ENCODE measurements at places on chromosomes 16 and 17. TPM values are rescaled to one million over a fixed set of nuclear protein-coding genes. Genes with fewer than 3 reads are reported as not detected.
A peak's percentile ranks its signal among the peaks of the same experiment; 100 is the strongest.

Gene CCL8
- not detected for total RNA-seq

Gene CPNE7
- total RNA-seq = 23.4 TPM

Gene PRSS36
- total RNA-seq = 0.72 TPM

Gene ARHGDIG
- total RNA-seq = 5.9 TPM

Gene FSCN2
- 1.0 TPM for total RNA-seq

Gene ARL5C
- total RNA-seq = not detected

GRCh38 chr16:12245921-12246720 is 269.6 kb downstream of the SNX29 start:
- no peak overlapping the region for H3K27ac ChIP-seq
- H3K27me3 ChIP-seq = no peaks in the 10 kb centered on the region

- no peak overlapping the region for H3K27ac ChIP-seq
- H3K27me3 ChIP-seq = no peaks in the 10 kb centered on the region
- no peaks in the 10 kb centered on the region for H3K4me1 ChIP-seq
- H3K36me3 ChIP-seq = no peaks in the 10 kb centered on the region
These were observed 403.4 kb downstream of the GRIN2A start for GRCh38 chr16:9778849-9779248.

DNA sequence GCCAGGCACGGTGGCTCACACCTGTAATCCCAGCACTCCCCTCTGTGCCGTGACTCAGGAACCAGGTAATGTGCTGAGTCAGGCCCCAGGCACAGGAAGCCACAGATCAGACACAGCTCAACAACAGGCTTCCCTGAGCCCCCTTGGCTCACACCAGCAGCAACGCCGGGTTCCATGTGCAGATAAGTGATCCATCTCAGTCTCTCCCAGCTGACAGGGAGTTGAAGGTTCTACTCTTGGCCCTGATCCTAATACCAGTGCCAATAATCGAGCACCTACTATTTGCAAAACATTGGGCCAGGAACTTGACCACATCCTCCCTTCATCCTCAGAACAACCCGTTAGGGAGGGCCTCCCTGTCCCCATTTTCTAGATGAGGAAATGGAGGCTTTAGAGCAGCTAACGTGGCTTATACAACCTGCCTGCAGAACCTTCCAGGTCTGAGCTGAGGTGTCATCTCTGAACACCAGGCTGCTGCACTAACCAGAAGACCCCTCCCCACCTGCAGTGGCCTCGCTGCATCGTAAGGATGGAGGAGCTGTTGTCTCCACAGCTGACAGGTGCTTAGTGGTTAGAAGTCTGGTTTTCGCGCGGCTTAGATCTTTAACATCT is 64.8 kb upstream of the AMZ2 start:
- peak; percentile 84 for DNase-seq
- H3K4me1 ChIP-seq = no peaks in the 10 kb centered on the region
- H3K4me3 ChIP-seq = no peak overlapping the region

DNA sequence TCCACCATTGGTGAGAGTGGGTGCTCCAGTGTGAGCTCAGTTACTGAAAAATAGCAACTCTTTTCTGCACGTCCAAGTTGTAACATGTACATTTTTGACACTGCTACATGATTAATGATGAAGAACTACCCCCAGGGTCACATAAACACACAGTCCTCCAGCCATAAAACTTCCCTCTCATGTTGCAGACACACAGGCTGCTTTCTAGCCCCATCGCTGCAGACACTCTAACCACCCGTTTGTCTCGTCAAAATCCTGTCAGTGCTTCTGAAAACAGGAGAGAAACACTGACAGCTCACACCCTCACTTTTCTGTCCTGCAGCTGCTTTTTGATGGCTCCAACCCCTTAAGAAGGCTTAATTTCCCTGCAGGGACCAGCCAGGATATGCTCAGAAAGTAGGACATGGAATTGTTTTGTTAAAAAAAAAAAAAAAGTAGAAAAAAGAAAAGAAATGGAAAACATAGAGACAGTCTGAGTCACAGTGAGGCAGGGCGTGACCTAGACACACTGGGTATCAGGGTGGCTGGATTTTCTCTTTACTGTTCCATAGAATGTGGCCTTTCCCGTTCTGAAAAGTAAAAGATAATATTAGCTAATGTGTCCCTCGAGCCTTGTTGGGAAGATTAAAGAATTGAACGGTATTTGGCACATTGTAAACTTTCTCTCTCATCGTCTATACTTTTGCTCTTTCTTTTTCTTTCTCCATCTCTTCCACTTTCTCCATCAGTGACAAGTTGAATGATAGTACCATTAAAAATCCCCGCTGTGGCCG is 20.7 kb upstream of the CCL5 start:
- DNase-seq = no peak
- H3K4me3 ChIP-seq = no peak overlapping the region
- no peaks in the 10 kb centered on the region for H3K36me3 ChIP-seq
- no peaks in the 10 kb centered on the region for H3K4me1 ChIP-seq
- no peak overlapping the region for H3K27ac ChIP-seq

DNA sequence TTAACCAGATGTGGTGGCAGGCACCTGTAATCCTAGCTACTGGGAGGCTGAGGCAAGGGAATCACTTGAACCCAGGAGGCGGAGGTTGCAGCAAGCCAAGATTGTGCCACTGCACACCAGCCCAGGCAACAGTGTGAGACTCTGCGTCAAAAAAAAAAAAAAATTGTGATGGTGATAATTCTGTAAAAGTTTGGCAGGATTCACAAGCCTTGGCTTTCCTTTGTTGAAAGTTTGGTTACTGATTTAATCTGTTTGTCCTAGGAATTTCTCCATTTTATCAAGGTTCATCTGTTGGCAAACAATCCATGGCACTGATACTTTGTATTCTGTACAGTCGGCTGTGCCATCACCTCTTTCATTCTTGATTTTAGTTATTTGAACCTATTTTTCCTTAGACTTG is 15.9 kb downstream of the EIF4A3 start:
- H3K4me1 ChIP-seq = no peaks in the 10 kb centered on the region
- no peak for DNase-seq
- H3K36me3 ChIP-seq = peaks cover 35% of the 10 kb centered on the region
- no peak overlapping the region for H3K4me3 ChIP-seq
- no peak overlapping the region for H3K27ac ChIP-seq

DNA sequence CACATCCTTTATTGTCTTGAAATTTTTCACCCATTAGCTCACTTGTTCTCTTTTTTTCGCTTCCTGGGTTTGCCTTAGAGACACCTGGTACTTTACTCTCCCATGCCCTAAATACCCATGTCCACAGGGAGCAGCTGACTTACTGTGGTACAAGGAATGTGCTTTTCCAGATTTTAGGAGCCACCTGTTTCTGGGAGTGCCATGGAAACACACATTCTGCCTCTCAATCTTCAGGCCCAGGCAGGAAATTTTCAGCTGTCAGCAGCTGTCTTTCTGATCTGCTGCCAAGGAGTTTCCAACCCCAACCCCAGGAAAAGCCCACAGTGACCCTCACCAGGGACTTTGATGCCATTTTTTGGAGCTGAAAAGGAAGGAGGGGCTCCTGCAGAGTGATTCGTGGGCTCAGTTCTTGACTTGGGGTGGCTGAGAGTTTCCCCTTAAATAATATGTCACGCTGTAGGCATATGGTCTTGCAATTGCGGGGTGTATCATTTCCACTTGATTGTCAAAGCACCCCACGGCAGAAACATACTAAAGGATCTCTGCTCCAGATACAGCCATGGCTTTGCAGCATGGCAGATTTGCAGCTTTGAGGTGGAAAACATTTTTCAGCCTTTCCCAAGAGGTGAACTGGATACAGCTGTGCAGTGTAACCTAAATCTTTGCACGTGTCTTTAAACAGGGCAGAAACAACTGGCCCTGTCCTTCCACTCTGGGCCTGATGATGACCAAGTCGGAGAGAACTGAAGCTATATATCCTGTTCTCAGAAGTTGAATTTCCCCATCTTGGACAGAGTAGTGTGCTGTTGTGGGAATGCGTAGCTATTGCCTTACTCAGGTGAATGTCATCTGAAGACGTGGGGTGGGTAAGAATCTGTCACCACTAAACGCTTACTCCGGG is 19.2 kb downstream of the RBFOX1 start:
- 0 out of 2 replicates have a peak, but pooled peaks cover 2% of the 10 kb centered on the region for H3K4me1 ChIP-seq
- H3K27me3 ChIP-seq = no peaks in the 10 kb centered on the region
- no peak overlapping the region for H3K27ac ChIP-seq

DNA sequence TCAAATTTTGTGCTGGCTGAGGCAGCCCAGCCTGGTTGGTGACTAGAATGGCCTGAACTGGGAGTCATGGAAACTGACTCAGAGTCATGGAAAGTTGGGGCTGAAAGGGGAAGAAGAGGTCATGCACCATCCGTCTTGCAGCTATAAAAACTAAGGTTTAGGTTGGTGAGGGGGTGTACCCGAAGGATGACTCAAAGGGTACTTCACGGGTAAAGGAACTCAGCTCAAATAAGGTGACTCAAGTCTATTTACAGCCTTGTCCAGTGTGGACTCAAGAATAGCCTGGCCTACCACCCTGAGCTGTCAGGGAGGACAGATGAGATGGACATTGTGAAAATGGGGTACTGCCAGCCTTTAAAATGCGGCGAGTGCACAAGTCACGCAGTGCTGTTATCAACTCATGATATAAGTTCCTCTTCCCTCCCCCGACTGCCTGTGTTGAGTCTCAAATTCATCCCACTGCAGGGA is 18.6 kb downstream of the CD300LB start:
- peaks cover 11% of the 10 kb centered on the region for H3K36me3 ChIP-seq
- no peak overlapping the region for H3K27ac ChIP-seq
- no peaks in the 10 kb centered on the region for H3K4me1 ChIP-seq
- no peak overlapping the region for H3K4me3 ChIP-seq
- H3K27me3 ChIP-seq = 0 out of 2 replicates have a peak, but pooled peaks cover 1% of the 10 kb centered on the region

GRCh38 chr17:13609941-13610340 is 8.2 kb upstream of the HS3ST3A1 start:
- 0 out of 3 replicates have a peak, but pooled peaks cover 3% of the 10 kb centered on the region for H3K36me3 ChIP-seq
- H3K4me3 ChIP-seq = no peak overlapping the region
- H3K27ac ChIP-seq = no peak overlapping the region
- no peaks in the 10 kb centered on the region for H3K27me3 ChIP-seq
- no peak for DNase-seq

- no peaks in the 10 kb centered on the region for H3K36me3 ChIP-seq
- H3K4me3 ChIP-seq = no peak overlapping the region
- H3K27me3 ChIP-seq = peaks cover 3% of the 10 kb centered on the region
- H3K27ac ChIP-seq = no peak overlapping the region
- no peaks in the 10 kb centered on the region for H3K4me1 ChIP-seq
These were observed 9.8 kb upstream of the SLC6A2 start for GRCh38 chr16:55645986-55646385.

GRCh38 chr16:52861614-52862022 is 191.1 kb downstream of the CHD9NB start:
- no peak overlapping the region for H3K4me3 ChIP-seq
- H3K36me3 ChIP-seq = no peaks in the 10 kb centered on the region
- no peak overlapping the region for H3K27ac ChIP-seq
- no peak for DNase-seq

DNA sequence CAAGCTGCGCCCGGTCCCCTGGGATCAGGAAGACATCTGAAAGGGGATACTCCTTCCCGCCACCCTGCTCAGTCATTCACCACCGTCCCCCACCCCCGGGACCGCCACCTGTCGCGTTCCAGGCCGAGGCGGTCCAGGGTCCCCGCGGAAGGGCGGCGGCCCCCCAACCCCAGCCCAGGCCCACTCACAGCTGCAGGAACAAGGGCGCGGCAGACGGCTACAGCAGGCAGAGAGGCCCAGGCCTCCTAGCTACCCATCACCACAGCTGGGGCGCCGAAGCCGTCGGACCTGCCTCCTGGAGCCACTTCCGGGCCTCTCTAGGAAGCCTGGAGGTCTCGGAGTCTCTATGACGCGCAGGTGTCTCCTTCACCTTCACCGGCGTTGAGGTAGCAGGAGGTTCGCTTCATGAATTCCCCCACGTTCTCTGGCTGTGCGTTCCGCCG is at the start of gene SDR42E1:
TSS of gene SDR42E1 (minus strand) at position 272 of the 443 bp plus-strand sequence. CDS start 10,612 bp downstream, outside the sequence.
- H3K36me3 ChIP-seq = peaks cover 25% of the 10 kb centered on the region
- H3K4me1 ChIP-seq = no peaks in the 10 kb centered on the region
- no peak for DNase-seq
- no peaks in the 10 kb centered on the region for H3K27me3 ChIP-seq
- no peak within 1 kb of the TSS for H3K27ac ChIP-seq

DNA sequence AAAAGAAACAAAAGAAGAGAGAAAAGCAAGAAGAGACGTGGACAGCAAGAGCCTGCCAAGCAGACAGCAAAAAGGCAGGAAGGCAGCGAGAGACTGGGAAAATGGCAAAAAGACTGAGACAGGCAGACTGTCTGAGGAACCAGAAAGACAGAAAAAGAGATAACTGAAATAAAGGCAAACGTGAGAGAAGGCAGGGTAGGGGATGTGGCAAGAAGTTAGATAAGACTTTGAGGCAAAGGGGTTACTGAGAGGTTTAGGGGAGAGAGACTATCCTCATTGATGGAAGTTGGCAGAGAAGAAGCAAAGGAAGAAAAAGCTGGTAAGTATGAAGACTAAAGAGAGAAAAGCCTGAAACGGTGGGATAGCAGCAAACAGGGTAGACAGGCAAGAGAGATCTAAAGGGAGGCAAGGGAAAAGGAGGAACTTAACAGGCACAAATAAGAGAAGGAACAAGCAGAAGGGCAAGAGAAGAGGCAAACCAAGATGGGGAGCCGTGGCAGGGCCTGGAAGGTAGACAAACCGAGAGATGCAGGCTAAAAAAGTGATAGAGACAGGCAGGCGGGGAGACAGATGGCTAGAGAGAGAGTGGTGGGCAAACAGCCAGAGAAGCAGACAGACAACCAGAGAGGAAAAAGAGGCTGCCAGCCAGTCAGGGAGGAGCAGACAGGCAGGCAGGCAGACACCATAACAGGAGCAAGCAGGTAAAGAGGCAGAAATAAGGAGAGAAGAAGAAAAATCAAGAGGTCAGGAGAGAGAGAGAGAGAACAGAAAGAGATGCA is 7.1 kb upstream of the CHD3 start:
- no peaks in the 10 kb centered on the region for H3K4me1 ChIP-seq
- DNase-seq = peak; percentile 20
- H3K27me3 ChIP-seq = no peaks in the 10 kb centered on the region
- H3K4me3 ChIP-seq = no peak overlapping the region

DNA sequence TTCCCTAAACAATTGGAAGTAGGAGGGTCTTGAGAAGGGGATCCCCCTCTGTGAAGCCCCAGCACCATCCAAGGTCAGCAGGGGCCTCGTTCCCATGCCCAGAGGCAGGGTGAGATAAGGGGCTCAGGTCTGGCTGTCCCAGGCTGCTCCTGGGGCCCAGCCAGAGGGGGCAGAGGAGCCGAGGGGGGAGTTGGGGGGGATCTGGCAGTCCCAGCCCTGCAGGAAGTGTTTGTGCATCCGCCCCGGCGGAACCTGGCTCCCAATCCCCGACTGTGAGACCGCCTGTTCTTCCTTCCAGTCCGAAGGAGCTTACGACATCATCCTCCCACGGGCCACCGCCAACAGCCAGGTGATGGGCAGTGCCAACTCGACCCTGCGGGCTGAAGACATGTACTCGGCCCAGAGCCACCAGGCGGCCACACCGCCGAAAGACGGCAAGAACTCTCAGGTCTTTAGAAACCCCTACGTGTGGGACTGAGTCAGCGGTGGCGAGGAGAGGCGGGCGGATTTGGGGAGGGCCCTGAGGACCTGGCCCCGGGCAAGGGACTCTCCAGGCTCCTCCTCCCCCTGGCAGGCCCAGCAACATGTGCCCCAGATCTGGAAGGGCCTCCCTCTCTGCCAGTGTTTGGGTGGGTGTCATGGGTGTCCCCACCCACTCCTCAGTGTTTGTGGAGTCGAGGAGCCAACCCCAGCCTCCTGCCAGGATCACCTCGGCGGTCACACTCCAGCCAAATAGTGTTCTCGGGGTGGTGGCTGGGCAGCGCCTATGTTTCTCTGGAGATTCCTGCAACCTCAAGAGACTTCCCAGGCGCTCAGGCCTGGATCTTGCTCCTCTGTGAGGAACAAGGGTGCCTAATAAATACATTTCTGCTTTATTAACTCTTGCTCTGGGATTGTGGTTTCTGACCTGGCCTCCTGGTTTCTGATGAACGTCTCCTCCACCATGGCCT is 14.9 kb downstream of the GPRC5C start:
- peaks cover under 1% of the 10 kb centered on the region for H3K4me1 ChIP-seq
- H3K36me3 ChIP-seq = 0 out of 2 replicates have a peak, but pooled peaks cover 2% of the 10 kb centered on the region
- no peaks in the 10 kb centered on the region for H3K27me3 ChIP-seq
- no peak overlapping the region for H3K4me3 ChIP-seq

All from H9 (cell line).